ENCODE measurements at places on chromosomes 12 and 14. TPM values are rescaled to one million over a fixed set of nuclear protein-coding genes. Genes with fewer than 3 reads are reported as not detected.
A peak's percentile ranks its signal among the peaks of the same experiment; 100 is the strongest.

PRICKLE1 gene
- total RNA-seq: 24.8 TPM

GLTP gene
- 70.3 TPM for total RNA-seq

NR1H4 gene
- total RNA-seq: not detected

GPRC5D gene
- not detected for total RNA-seq

CMA1 gene
- total RNA-seq: not detected

- no peak for ATAC-seq
Observed at GRCh38 chr12:32761716-32762115, 6.0 kb upstream of the YARS2 start.

GRCh38 chr12:4421590-4422031 is 24.0 kb downstream of the FGF6 start:
- ATAC-seq: no peak

DNA sequence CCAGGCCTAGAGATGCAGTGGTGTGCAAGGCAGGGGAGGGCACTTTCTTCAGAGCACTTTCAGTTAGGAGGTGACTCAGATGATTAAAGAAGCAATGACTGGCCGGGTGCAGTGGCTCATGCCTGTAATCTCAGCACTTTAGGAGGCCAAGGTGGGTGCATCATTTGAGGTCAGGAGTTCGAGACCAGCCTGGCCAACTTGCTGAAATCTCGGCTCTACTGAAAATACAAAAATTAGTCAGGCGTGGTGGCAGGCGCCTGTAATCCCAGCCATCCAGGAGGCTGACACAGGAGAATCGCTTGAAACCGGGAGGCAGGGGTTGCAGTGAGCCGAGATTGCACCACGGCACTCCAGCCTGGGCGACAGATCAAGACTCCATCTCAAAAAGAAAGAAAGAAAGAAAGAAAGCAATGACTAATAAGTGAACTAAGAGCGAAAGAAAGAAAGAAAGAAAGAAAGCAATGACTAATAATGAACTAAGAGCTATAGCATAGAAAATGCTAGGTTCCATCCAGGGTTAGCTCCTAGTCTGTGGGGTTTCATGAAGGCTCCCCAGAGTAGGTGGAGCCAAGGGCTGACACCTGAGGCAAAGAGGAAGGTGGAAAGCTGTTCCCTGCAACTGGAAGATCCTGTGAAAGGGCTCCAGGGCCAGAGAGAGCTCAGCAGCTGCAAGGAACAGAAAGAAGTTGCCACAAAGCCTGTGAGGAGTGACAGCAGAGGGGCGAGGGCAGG is 334.5 kb downstream of the CACNA1C start:
- ATAC-seq: no peak

GRCh38 chr12:3885277-3886094 is 12.3 kb upstream of the PARP11 start:
- peak; percentile 43 for ATAC-seq

DNA sequence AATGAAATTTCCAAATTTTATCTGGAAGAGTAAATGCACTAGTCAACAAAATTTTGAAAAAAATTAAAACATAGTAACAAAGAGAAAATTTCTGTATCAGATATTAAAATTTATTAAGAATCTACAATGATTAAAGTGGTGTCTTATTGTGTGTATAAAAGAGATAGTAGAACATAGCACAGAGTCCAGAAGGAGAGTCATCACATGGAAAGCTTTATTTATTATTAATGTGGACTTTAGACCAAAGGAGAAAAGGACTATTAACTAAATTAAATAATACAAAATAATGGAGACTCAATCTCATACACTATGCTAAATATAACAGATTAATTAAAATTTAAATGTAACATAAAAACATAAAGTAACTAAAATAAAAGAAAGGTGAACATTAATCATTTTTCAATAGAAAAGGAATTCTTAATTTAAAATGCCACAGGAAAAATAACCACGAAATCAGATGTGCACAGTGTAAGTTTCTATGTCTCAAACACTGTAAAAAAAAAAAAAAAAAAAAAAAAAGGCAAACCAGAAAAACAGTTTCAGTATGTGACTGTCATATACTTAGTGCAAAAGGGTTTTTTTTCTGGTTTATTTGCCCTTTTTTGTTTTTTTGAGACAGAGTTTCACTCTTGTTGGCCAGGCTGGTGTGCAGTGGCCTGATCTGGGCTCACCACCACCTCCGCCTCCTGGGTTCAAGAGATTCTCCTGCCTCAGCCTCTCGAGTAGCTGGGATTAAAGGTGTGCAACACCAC is 95.4 kb downstream of the MYF5 start:
- no peak for ATAC-seq

Data from gastroesophageal sphincter (tissue), 4 donors.